Activated CD4-positive, alpha-beta T cell treated with anti-CD3 and anti-CD28 coated beads, Interleukin-10, Interleukin-2, amounts not matched to agents 100 ng/mL and 50 ng/mL, durations not matched to agents 16 hours and 8 hours (primary cell): ENCODE measurements at places on chromosomes 3 and 15.

GRCh38 chr15:80967991-80968510, 21.6 kb downstream of the MESD start:
- no peak for DNase-seq

- DNase-seq: no peak
Measured at GRCh38 chr15:33022629-33023028, 171.9 kb downstream of the FMN1 start.

DNA sequence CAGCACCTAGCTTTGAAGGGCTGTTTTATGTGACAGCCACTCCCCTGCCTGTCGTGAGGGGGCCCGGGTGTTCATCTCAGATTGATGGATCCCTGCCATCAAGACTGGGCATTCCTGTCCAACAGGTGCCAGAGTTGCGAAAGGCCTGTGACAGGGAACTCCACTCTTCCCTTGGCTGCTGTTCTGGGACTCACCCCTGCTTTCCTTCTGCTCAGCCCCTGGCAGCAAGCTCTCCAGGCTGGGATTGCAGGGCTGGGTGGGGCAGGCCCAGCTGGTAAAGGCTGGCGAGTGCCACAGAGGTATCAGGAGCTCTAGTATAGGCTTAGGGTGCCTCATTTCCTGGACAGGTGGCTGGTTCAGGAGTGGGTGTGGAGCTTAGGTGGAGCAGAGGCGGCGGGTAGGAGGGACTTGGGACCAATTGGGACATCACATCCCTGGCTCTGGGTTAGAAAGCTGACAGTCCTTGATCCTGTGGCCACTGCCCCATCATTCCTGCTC, at the start of gene PLA2G4B:
PLA2G4B (plus strand) TSS at position 448 of the 498 bp plus-strand sequence. CDS start 67 bp downstream, outside the sequence.
- DNase-seq: no peak

DNA sequence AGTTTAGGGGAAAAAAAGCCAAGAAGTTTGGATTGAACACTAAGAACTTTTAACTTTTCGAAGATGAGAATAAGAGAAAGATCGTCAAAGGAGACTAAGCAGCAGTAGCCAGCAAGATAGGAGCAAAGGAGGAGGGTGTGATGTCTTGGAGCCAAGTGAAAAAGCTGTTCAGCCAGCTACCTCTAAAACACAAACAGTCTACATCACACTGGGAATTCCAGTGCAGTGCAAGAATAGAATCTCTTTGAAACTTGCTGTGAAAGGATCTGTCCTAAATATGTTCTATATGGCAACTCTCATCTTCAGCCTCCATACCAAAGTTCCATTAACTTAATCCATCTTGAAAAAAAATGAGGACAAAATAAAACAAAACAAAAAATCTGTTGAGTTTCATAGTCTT, 541.5 kb downstream of the MAGI1 start:
- DNase-seq: no peak

GRCh38 chr3:177329854-177330253, 132.6 kb upstream of the TBL1XR1 start:
- DNase-seq: no peak

DNA sequence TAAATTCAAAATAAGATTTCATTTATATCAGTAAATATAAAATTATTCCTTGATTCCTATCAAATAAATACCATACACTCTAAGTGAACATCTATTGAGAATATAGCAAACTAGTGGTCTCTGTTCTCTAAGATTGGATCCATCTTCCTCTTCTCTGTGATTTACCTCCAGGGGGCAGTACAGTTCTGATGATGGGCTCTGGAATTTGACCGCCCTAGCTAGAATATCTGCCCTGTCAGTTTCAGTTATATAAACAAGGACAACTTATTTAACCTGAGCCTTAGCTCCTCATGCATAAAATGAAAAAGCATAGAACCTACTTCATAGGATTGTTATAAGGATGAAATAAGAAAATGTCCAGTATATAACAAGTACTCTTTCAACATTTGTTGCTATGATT, 171.1 kb upstream of the CCDC54 start:
- peak; percentile 52 for DNase-seq

GRCh38 chr15:21269121-21269520, 171.2 kb downstream of the POTEB3 start:
- DNase-seq: no peak

DNA sequence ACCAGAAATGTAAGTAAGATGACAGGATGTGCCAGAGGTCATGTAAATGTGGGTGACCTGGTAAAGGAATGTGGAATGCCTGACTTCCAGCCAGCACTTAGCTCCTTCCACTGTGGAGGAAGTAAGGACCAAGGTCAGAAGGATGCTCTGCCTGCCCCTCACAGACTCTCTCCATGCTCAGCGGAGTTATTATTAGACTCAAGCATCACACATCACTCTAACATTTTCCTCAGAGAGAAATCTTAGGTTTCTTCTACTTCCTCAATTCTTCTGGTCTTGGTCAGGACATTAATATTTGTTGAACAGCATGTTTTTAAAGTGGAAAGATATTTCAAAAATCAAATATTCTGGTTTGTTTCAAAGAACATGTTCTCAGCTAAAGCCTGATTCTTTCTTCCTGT, 231.4 kb upstream of the WNT5A start:
- no peak for DNase-seq

DNA sequence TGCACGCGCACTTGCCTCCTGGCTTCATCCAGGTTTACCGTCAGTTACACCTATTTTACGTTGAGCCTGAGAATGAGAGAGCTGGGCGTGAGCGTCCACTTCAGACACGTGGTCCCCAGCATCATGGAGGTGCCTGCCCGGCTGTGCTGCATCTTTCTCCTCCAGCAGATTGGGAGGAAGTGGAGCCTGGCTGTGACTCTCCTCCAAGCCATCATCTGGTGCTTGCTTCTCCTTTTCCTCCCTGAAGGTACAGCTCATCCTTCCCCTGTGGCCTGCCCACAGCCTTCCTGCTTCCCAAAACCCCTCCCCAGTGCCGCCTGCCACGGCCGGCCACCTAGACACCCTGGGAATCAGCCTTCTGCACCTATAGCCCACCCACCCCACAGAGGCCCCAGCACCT, 31.6 kb downstream of the SLC22A14 start:
- no peak for DNase-seq

- no peak for DNase-seq
Measured at GRCh38 chr3:47961036-47961435, 55.2 kb downstream of the MAP4 start.

DNA sequence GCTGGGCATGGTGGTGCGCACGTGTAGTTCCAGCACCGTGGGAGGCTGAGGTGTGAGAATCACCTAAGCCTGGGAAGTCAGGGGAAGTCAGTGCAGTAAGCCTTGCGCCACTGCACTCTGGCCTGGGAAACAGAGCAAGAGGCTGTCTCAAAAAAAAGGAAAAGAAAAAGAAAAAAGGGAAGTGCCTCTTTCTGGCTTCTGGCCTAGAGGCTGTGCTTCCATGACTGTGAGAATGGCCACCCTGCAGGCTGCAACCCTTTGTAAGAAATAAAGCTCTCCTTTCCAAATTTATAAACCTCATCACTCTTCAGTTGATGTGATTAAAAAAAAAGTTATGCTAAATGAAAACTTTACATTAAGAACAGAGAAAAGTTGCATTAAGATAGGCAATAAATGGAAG, 774.3 kb downstream of the TUSC7 start:
- no peak for DNase-seq

DNA sequence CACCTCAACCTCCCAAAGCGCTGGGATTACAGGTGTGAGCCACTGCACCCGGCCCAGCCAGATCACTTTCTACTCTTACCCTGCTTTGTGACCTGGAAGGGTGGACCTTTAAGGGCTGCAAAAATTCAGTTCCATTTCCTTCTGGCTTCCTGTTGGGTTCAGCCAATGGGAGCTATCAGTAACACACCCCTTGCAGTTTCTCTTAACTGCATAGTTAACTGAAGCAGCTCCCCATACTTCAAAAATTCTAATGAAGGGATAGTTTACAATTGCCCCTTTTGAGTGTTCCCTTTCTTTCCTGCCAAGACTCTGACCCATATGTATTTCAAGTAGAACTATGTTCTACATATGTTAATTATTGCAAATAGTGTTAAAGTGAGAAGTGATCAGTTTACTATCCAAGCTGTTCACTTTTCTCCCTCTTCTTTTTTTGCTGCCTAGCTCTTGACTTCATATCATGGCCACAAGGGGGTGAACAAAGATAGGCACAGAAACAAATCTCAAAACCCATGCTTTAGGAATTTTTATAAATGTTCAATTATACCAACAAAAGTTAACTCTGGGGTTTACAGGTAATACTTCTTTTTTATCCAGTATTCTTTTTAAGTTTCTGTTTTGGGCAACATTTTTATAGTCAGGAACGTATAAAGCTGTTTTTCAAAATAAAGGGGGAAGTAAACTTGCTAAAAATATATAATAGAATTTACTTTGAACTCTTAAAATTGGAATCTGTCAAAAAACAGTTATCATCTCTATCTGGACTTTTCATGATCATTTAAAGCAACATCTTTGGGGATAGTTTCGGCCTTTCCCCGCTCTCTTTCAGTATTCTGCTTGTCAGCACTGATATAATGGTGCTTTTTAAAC, 8.1 kb downstream of the PGBD4 start:
- DNase-seq: peak; percentile 39

DNA sequence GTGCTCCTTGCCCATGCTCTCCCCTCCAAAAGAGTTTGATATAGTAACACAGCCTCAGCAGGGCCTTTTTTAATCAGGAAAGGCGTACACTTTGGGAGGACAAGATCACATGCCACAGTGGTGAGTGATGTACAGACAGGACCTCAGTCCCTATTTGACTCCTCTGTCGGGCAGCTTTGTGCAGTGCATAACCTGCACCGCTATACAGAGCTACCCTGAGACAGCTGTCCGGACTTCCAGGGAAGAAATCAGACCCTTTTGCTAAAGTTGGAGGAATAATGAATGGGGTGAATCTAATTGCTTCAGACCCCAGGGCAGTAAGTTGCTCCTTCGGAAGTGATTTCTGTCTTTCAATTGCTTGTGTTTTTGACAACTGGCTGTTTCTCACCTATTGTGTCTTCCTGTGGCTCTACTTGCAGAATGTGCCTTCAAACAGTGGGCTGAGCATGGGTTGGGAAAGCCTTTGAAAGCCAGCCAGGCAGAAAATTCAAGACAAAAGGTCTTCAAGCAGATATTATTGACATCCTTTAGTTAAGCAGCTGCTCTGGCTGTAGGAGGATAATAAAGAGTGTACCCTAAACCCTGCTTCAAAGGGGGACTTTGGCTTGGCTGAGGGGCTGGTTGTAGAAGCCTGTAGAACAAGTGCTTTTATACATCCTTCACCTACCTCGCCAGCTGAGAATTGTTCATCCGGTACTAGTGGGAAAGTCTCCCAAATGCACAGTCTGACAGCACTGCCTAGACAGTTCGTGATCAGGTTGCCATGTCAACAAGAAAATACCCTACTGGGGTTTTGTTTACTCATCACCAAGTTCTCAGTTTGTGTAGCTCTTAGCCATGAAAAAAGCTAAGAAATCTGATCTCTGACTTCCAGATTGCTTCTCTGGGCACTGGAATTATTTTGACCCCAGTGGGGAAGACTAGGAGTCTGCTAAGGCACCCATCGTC, 35.1 kb downstream of the SNTN start:
- no peak for DNase-seq

DNA sequence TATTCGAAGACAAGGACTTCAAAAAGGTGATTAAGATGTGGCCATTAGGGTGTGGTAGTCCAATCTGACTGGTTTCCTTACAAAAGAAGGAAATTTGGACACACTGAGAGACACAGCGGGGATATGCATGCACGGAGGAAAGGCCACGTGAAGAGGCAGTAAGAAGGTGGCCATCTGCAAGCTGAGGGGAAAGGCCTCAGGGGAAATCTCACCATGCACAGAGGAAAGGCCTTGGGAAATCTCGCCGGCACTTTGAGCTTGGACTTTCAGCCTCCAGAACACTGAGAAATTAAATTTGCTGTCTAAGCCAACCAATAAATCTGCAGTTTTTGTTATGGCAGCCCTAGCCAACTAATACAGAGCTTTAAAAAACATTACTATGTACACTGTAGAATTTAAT, 78.8 kb downstream of the DLG1 start:
- no peak for DNase-seq

- DNase-seq: no peak
Measured at GRCh38 chr3:53083521-53083920, 37.6 kb upstream of the SFMBT1 start.

DNA sequence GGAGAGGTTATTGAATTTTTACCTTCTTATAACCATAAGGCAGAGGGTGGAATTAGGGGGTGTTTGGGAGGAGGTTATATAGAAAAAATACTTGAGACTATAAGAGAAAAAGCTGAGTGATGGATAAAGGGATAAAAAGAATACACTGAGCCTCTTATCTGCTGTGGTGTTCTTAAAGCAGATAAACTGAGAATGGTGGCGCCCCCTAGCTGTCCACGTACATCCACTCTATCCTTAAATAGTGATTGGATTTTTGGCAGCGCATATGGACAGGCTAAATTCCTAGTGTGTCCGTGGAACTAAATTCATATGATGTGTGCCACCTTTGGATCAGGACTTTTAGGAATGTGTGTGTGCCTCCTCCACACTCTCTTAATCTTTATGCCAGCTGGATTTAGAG, 121.1 kb downstream of the OXSM start:
- DNase-seq: peak; percentile 18

- DNase-seq: peak; percentile 44
Measured at GRCh38 chr15:75817138-75817935, 25.9 kb upstream of the UBE2Q2 start.

- DNase-seq: no peak
Measured at GRCh38 chr15:61880084-61880483, 180.2 kb downstream of the VPS13C start.

DNA sequence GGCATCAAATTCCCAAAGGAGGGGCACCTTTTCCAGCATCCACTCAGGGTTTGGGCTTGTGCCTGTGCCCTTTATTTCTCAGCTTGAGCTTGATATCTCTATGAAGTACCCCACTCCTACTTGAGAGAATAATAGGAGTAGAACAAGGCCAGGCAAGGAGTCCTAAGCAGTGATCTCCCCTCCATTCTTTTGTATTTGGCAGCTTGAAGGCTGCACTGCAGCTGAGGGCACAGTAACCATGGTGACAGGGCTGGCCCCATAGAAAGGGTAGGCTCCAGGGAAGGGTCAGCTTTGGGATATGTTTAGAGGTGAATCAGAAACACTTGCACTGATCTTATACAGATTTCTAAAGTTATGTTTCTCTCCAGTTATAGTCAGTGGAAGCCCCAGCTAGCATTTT, 145.4 kb upstream of the SLC24A5 start:
- no peak for DNase-seq

- no peak for DNase-seq
Measured at GRCh38 chr15:59260090-59260489, 53.4 kb downstream of the LDHAL6B start.

- DNase-seq: peak; percentile 80
Measured at GRCh38 chr3:73029321-73029796, 32.1 kb upstream of the EBLN2 start.

DNA sequence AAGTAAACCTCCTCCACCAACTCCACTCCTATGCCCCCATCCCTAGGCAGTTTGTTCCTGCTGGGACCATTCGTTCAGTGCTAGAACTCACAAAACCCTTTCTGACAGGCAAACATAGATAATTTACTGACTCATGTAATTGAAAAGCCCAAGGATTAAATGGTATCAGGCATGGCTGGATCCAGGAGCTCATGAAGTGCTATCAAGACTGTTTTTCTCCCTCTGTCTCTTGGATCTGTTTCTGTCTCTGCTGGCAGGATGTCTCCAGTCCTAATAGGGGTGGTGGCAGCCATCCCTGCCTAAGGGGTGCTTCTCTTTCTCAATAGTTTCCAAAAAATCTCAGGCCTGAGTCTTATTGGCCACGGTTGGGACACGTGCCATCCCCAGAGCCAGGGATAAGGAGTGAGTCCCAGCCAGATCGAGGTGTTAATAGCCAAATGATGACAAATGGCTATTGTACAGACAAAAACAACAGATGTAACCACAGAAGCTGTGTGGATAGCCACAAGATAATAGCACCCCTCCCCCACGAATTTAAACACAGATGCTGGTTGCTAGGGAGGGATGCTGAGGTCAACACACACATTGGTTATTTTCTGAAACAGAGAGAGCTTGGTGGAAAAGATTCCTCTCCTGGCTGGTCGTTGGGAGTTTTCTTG, 168.6 kb downstream of the SHQ1 start:
- DNase-seq: peak; percentile 4
